ENCODE measurements at places on chromosomes 2 and 18.

- no peak for DNase-seq
These were observed 177.9 kb upstream of the SETBP1 start for GRCh38 chr18:44502790-44503189.

DNA sequence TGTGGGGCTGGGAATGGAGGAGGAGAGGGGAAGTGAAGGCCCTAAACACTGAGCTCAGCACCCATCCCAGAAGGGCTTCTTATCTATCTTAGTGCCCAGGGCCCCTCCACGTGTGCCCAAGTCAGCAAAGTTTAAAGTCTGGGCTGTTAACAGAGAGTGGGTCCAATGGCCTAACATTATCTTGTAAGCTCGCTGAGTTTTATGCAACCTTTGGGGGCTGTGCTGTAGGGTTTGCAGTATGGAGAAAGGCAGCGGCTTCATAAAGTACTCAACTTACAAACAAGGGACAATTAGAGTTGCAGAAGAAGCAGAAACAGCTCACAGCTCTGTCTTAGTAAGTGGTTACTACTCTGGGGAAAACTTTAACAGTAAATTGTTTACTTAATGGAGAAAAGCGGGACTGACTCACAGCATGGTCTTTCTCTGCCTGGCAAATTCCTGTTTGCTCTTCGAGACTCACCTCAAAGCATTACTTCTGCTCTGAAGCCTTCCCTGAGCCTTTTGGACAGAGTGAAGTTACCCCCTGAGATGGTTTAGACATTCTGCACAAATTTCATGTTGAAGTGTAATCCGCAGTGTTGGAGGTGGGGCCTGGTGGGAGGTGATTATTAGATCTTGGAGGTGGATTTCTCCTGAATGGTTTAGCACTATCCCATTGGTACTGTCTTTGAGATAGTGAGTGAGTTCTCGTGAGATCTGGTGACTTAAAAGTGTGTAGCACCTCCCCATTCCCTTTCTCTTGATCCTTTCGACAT is 9.0 kb downstream of the ENOSF1 start:
- no peak for DNase-seq

DNA sequence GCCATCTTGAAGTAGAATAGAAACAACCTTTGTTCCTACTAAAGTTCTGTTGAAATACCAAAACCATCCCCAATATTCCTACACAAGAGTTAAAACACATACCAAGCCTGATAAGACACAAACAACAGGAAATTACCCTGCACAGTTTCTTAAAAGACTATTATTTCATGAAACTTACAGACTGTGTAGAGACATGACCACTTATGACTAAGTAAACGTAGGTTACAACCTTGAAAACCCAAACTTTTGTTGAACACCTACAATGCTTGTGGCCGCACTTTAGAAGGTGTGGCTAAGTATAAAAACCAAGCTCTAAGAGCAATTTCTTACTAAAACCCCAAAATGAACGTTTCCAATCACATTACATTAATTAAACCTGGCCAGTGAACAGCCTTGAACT is 2.0 kb downstream of the SMAD2 start:
- DNase-seq, result no peak

- no peak for DNase-seq
These were observed 19.5 kb upstream of the WIPF1 start for GRCh38 chr2:174617120-174617519.

DNA sequence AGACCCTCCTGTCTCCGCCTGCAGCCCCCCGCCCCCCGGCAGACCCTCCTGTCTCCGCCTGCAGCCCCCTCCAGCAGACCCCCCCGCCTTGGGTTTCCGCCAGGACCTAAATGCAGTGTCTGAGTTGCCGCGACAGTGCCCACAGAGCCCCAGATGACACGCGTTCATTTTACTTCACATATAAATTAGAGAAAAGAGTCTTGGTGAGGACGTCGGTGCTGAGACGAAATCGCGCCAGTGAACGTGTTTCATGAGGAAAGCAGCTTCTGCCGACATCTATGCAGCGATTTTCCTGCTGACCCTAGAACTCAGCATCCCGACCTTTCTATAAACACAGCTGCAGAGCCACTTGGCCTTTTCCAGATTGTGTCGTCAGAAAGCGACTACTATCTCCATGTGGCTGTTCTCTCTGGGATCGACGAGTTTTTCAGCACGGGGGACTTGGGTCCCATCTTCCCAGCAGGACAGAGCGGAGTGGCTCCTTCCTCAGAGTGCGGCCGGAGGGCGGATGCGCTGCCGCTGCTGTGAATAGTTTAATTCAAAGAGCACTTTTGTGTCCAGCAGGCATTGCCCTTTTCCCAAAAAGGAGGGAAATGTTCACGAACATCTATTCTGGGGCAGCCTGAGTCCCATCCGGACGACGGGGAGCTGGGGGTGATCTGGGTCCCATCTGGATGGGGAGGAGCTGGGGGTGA is 136.7 kb downstream of the NFATC1 start:
- no peak for DNase-seq

GRCh38 chr2:1495676-1496358 is 82.6 kb downstream of the TPO start:
- no peak for DNase-seq

DNA sequence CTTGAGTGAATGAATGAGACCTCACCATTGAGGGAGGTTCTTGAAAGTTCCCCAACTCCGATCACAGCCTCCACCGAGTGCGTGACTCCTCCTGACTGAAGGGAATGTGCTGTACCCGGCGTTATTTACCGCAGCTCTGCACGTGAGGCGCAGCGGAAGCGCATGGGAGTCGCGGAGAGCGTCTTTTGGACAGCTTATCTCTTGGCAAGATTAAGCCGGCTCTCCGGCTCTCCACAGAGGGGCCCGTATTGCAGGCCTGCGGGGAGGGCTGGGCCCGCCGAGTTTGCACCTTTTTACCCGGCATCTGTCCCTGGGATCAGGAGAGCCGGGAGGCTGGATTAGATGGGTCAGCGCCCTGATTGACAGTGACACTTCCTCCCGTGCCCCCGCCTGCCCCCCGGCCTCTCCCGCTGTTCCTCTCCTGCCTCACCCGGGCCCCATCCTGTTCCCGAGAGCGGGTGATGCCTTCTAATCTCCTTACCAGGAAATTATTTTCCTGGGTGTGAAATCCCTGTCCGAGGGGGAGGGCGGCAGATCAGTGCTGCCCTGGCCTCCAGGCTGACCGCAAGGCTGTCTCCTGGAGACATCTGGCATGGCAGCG is 176.3 kb downstream of the INHBB start:
- DNase-seq, result no peak

DNA sequence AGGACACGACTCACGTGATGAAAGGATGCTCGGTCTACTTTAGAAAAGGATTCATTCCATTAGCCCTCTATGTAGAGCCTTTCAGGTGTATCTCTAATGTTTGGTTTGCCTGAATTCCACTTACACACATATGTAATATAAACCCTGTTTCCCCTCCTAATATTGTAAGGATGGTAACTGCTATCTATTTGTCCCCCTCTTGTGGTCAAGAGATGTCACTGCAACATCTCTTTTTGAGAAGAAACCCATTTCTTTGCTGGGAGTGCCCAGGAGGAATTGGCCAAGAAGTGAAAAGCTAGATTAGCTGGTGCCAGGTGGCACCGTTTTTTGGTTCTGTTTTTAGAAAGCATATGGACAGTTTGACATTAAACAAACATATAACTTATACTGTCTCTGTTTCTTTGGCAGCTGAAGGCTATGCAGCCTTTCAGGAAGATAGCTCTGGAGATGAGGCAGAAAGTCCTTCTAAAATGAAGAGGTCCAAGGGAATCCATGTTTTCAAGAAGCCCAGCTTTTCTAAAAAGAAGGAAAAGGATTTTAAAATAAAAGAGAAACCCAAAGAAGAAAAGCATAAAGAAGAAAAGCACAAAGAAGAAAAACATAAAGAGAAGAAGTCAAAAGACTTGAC is 41.2 kb downstream of the RALBP1 start:
- DNase-seq, result no peak

- no peak for DNase-seq
These were observed 10.6 kb upstream of the CEP68 start for GRCh38 chr2:65045651-65046050.

- DNase-seq, result no peak
These were observed at the start of gene CPLX4 for GRCh38 chr18:59318460-59319050. Gene CPLX4 (minus strand): TSS chr18:59318649. CDS start chr18:59318462, 187 bp downstream.

DNA sequence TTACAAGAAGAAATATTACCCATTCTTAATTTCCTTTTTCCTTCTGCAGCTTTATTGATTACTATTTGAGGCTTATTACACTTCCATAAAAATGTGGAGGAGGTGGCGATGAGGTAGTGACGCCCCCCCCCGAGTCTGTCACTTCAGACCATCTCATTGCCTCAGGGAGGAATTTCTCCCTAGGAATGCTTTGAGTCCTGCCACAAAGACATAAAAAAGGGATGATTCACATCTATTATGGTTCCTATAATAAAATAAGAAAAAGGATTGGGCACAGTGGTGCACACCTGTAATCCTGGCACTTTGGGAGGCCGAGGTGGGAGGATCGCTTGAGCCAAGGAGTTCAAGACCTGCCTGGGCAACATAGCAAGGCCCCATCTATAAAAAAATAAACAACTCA is 93.7 kb downstream of the AOX1 start:
- no peak for DNase-seq

GRCh38 chr2:33924586-33925169 is 325.6 kb upstream of the FAM98A start:
- DNase-seq, result no peak

DNA sequence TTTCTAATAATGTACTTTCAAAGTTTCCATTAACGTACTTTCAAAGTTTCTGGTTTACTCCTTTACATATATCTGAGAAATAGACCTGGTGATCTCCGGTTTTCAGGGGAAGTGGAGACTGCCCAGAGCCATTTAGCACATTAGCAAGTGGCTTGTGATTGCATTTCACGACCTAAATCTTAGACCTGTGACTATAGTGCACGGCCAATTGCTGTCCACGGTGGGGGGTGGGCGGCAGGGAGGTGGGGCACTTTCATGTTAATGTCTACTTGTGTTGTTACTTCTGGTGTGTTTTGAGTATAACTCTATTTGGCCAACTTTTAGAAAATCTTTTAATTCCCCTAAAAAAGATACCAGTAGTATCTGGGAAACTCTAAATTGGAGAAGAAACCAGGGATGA is 11.3 kb downstream of the GATA6 start:
- no peak for DNase-seq

GRCh38 chr2:160940271-160940670 is 220.0 kb upstream of the TANK start:
- DNase-seq, result no peak

GRCh38 chr2:46909771-46910419 is 5.7 kb downstream of the MCFD2 start:
- DNase-seq, result no peak
